ENCODE measurements at places on chromosomes 1 and 21.

- DNase-seq: peak; percentile 92
Observed at GRCh38 chr21:31872452-31873274, at the start of gene HUNK. Gene HUNK (plus strand): TSS chr21:31873020. CDS start chr21:31873675, 655 bp downstream.

- DNase-seq: no peak
Observed at GRCh38 chr1:95435611-95436010, 201.6 kb downstream of the RWDD3 start.

DNA sequence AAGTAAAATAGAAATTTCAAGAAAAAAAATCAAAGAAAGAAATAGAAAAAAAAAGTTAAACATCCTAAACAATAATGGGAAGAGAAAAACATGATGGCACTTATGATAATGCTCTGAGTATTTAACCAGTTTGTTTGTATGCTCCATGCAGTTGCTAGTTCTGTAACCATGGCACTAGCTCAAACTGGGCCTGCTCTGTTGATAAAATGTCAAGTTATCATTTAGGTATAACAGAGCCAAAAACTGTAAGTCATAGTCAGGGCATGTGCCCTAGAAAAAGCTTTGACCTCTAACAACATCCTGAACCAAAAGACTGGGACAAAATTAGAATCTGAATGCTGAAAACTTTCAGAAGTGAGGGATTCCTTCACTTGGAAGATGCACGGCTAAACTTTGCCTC lies 148.9 kb downstream of the KCNT2 start:
- DNase-seq: no peak

- no peak for DNase-seq
Observed at GRCh38 chr1:230647321-230647720, 5.0 kb downstream of the COG2 start.

- no peak for DNase-seq
Observed at GRCh38 chr1:206534552-206534951, 27.2 kb downstream of the RASSF5 start.

DNA sequence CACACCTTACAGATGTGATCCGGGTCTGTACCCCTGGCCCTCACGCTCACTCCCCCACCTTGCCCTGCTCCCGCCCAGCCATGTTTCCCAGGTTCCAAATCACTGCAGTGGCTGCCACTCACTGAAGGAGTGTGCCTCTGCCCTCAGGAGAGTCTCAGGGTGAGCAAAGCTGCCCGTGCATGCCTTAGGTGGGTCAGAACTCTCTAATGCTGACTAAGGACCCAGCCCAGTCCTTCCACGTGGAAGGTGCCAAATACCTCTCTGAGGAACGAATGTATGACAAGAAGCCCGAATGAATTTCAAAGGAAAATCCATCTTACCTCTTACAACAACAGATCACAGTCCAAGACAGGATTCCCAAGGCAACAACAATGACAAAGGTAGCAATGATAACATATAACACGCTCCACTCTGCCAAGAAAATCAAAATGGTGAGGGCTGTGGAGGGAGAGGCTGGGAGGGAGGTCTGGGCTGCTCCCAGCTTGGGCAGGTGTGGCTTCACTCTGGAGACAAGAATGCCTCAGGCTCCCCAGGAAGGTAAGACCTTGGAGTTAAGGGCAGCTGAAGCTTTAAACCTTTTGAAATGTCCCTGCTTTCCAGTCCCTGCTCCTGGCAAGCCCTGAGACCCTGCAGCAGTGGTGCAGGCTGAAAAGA lies 115.2 kb downstream of the KIAA0319L start:
- DNase-seq: no peak

DNA sequence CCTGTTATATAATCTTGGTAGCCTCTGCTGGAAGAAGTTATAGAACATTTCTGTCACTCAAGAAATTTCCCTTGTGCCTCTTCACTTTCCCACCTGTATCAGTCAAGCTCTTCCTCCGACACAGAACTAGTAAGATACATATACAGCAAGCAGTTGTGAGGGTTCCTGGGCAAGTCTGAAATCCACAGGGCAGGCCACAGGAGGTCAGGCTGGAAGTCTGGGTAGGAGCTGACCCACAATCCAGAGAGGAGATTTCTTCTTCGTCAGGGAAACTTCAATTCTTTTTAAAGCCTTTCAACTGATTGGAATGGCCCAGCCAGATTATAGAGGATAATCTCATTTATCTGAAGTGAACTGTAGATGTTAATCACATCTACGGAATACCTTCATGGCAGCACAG lies 96.4 kb upstream of the FMN2 start:
- DNase-seq: no peak

- DNase-seq: no peak
Observed at GRCh38 chr21:45050797-45051489, 23.4 kb upstream of the ADARB1 start.

GRCh38 chr1:53963460-53963859 lies 17.3 kb downstream of the LRRC42 start:
- DNase-seq: no peak

DNA sequence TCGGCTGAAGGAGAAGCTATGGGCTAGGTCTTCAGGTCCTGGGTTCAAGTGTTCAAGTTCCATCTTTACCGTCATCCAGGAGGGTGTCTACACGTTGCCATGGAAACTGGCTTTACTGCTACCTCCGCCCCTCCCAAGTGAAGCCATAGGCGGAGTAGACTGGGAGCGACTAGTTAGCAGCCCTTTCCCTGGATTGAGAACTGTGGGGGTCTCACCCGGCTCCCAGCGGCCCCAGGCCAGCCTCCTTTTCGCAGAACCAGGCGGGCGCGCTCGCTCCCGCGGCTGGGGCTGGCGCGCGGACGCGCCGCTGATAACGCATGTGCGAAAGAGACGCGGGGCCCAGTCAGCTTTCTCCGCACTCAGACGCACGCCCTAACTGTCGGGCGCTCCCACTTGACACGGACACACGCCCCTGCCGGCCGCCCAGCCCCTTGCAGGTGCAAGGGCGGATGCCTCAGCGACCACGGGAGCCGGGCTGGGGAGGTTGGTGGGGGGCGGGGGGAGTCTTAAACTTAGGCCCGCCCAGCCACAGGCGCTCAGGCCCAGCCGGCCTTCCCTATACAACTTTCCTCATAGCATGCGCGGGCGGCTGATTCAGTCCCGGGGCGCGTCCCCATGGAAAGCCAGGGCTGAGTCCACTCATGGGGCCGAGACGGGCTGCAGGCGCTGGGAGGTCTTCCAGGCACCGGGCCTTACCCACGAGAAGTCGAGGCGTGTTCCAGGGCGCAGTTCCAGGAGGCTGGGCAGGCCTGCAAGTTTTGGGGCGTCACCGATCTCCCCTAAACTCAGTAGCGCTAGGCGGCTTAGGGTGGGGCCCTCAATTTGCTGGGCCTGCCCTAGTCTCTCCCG lies 7.4 kb downstream of the EFNA4 start:
- peak; percentile 92 for DNase-seq

- no peak for DNase-seq
Observed at GRCh38 chr1:213683529-213683928, 304.2 kb upstream of the PROX1 start.

- no peak for DNase-seq
Observed at GRCh38 chr1:85599681-85600080, 19.1 kb downstream of the CCN1 start.

Data from eye (tissue), 1 donor.